ENCODE measurements at places on chromosomes 6 and 20.

- DNase-seq: peak; percentile 12
Observed at GRCh38 chr6:158595223-158595622, 35.3 kb downstream of the TMEM181 start.

GRCh38 chr20:57481281-57481711 is 43.6 kb downstream of the CTCFL start:
- DNase-seq: no peak

DNA sequence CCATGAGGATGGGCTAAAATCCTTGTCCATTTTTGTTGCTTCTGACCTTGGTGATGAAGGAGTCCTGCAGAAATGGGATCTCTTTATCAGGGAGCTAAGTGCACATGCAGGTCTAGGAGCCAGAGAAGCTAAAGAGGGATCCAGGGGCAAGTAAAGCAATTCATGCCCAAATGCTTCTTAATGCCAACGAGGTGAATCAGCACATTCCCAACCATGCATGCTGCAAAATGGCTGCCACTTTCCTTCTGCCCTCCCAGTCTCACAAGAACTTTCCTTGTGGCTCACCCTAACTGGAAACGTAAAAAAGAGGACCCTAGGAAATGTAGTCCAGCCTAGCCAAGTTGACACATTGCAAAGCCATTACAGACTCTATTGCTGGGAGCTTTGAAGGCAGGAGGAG is 298.4 kb downstream of the MAFB start:
- DNase-seq: no peak

DNA sequence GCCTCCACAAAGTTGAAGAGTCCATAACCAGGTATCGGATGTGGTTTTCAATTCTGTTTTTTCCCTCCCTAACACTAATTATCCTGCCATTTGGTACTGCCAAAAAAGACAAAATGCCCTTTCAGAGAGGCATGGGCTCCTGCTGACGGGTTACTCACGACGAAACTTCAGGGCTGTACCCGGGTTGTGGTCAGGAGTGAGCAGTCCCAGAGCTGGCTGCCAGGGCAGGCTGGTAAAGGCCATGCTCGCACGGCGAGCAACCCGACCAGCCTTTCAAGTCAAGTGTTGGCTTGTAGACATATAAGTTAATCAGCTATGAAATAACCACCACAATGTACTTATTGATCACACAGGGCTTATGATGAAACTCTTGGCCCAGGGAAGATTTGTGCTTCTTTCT is 152.5 kb downstream of the FOXC1 start:
- no peak for DNase-seq

DNA sequence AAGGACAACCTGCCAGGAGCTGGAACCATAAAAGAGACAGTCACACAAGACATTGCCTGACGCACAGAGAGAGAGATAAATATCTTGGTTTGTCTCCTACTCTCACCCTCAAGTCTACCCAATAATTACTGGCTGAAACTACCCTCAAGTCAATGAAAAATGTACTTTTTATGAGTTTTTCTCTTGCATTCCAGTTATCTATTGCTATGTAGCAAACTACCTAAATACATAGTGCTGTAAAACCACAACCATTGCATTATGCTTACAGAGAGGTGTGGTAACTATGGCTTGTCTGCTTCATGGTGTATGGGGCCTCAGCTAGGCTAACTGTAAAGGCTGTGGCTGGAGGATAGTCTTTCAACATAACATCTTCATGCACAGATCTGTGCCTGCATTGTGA is 247.8 kb downstream of the HAO1 start:
- DNase-seq: no peak

DNA sequence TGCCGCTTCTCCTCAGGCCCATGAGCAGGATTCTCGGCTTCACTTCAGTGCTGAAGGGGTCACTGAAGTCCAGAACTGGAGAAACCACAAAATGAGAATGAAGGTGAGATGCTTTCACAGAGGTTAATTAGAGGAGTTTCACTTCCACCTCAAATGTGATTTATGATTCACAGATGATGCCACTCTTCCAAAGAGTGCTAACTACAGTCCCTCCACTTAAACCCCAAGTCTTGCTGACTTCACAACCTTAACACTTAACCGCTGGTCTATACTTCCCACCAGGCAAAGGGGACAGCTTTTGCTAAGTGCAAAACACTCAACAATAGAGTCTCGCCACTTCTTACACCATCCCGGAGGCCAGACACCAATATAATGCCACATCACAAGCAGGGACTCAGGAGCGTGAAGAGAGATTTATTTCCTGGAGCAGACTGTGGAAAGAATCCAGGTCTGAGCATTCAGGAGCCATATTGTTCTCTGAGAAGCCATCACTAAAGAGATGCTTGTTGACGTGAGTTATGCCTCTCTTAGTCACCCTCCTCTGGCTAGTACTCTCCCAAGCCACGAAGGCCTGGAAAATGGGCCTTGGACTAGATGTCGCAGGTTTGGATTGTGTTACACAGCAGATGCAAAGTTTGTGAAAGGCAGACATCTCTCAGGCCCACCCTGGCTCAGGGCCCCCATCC is 24.4 kb downstream of the RRAGD start:
- DNase-seq: no peak

DNA sequence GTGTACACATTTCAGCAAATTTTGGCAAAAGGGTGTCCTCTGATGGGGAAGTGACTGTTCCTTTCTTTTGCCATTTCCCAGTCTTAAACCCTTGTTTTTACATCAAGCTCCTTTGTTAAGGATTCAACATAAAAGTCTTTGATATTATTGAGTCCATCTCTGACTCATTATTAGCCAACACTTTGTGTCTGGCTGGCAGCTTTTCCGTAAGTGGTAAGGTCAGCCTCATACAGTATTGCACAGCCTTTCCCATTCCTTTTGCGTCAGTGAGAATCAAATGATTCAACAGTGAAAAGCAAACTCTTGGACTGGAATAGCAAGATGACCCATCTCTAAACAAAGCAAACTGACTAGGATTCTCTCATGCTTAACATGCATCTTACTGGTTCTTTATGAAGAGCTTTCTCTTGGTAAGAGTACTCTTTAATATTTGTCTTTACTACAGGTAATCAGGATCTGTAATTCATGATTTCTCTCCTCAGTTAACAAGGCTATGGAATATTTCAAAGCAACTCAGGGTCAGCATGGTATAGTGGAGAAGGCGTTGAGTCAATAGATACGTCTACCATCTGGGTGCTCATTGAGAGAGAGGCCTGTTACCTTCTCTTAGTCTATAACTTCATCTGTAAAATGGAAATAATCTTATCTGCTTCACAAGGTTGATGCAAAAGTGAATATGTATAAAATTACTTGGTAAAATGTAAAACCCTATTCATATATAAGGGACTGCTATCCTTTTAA is 183.6 kb downstream of the PRL start:
- DNase-seq: no peak

GRCh38 chr20:11918981-11919380 is 1.3 kb downstream of the BTBD3 start:
- DNase-seq: no peak

DNA sequence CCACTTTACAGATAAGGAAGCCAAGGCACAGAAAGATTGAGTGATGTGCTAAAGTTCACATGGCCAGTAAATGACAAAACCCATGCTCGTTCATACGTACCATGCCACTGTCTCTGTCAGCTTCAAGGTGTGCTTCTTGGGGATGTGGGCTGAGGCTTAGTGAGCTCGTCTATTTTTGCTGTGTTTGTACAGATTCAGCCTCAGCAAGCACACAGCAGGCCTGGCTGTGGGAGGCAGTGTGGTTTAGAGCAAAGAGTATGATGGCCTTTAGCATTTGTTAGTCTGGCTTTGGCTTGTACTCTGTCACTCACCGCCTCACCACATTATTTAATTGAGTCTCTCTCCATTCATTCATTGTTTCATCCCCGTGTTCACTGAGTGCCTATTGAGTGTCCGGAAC is 55.3 kb downstream of the BMP6 start:
- DNase-seq: no peak

GRCh38 chr20:49631061-49631716 is 63.3 kb upstream of the PTGIS start:
- no peak for DNase-seq

- no peak for DNase-seq
Observed at GRCh38 chr6:133606852-133607251, 282.1 kb upstream of the TCF21 start.

DNA sequence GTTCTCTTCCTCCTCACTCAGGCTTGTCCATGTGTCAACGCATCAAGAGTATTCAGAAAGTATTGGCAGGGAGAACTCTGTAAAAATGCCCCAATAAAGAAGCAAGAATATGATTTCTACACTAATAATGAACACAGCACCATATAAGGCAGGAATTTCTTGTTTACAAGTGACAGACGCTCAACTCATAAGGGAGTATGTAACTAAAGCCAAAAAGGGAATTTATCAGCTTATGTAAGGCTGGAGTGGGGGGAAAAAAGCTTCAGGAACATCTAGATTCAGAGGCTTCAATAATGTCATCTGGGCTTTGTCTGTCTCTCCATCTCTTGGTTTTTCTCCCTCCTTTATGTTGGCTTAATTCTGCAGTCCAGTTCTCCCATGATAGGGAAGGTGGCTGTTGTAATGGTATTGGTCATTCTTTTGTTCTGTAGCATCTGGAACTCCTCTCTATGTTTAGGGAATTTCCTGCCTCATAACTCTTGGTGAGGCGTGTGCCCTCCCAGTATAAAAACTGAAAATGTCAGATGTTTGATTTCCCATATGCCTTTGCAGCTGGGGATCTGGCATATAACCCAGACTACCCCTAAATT is 125.1 kb upstream of the COL21A1 start:
- DNase-seq: no peak

DNA sequence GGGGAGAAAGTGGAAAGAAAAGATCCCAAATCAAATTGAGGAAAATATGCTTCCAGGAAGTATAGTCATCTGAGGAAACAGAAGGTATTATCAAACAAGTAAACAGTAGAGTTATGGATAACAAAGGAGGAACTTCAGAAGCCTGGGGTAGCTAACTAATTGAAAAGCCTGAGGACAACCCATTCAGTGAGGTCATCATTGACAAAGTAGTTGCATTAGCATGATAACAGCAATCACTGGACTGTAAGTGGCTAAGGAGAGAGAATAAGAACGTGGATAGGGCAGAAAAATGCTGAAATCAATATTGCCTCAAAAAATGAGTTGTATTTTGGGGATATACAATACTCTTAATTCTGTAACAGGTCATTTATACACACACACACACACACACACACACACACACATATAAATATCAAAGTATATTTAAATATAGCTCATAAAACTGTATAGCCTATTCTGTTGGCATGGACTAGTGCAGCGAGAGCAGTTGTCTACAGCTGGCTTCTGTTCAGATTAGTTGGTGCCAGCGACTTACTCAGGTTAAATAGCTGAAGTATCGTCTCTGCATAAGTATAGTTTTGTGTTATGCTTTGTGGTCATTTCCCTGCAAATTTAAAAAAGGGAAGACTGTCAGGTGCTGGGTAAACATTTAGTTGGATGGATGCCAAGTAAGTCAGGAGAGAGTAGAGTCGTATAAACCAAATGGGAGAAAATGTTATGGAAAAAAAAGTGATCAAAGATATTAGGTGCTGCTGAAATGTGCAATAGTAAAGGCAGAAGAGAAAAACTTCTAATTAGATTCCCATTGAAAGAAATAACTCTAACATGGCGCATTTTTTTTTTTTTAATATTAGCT is 33.8 kb upstream of the CTAGE9 start:
- DNase-seq: no peak

DNA sequence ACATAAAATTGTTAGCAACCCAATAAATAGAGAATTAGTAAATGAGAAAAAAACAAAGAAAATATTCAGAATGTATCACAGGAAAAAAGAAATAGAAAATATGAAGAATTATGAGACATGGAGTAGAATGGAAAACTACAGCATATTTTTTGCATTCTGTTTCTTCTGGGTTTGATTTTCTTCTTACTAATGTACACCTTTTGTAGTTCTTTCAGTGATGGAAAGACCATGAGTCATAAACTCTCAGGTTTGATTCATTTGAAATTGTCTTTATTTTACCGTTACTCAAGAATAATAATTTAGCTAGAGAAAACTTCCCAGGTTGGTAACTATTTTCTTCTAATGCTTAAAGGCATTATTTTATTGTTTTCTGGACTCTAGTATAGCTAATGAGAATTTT is 90.3 kb upstream of the TMEM170B start:
- no peak for DNase-seq

GRCh38 chr6:51996296-51996947 is 91.0 kb downstream of the PKHD1 start:
- DNase-seq: no peak

- peak; percentile 11 for DNase-seq
Observed at GRCh38 chr6:71478834-71479541, 190.4 kb downstream of the OGFRL1 start.

- DNase-seq: no peak
Observed at GRCh38 chr20:10115021-10115420, 80.2 kb downstream of the ANKEF1 start.

DNA sequence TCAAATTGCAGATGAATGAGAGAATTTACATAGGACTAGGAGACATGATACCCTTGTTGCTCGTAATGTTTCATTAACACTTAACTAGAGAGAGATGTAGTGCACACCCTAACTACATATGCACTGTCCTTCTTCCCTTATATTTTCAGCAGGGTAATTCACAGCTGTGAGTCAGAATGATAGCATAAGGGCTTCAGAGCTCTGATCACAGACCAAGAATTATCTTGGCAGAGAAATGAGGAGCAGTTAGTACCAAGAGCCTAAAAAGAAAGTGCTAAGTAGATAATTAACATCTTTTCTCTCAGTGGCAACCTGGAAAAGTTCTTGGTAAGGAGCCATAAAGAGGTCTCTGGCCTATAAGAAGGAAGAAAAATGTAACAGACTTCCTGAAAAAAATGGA is 35.8 kb downstream of the GRIK2 start:
- DNase-seq: no peak

- DNase-seq: no peak
Observed at GRCh38 chr20:2213401-2213800, 82.4 kb upstream of the TGM3 start.

GRCh38 chr6:107662333-107662732 is 161.8 kb downstream of the SCML4 start:
- DNase-seq: no peak

DNA sequence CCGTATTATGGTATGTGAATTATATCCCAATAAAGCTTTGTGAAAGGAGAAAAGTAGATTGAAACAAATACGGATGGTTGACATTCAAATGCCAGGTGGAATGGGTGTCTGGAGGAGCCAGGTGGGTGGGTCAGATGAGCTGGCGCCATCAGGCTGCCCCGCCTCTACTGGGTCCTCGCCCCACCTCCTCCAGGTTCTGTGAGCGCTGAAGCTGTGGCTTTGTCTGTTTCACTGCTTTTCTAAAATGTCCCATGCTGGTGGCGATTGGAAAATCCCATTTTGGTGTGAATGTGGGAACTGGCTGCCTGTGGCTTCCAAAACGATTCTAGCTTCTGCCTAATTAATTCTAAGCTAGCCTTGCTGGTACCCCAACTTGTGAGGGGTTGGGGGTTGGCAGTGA is 16.5 kb downstream of the DUSP22 start:
- DNase-seq: no peak
